ENCODE measurements at places on chromosomes 2 and 18.

DNA sequence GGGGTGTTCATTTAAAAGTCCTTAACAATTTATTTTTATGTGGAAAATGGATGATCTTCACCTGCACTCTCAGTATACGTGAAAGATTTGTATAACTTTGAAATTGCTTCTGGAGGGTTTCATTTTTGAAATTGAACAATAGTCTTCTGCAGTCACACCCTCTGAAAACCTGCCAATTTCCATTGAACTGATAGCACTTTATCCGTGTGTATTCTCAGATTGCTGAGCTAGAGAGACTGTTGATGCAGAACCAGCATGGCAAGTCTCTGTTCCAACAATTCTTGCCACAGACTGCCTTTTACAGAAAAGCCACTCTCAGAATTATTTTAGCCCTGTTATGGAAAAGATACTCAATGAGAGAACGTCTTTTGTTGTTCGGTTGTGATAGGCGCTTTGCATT lies 6.6 kb upstream of the GULP1 start:
- DNase-seq = no peak

DNA sequence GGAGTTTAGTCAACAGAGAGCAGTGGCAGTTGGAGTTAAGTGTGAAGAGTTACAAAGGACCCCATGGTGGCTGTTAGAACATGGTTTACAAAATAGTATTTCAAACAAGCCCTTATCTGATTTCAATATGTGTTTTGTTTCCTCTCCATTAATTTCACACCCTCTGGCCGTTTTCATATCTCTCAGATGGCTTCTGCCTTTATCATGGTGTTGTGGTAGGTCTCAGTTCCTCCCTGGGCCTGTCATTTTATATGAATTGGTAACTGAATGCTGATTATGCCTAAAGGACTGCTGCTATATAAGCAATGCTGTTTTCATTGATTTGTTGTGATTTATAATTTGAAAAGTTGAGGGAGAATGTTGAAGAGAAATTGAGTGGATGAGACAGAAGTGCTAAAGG lies 686.7 kb downstream of the NYAP2 start:
- DNase-seq = no peak

DNA sequence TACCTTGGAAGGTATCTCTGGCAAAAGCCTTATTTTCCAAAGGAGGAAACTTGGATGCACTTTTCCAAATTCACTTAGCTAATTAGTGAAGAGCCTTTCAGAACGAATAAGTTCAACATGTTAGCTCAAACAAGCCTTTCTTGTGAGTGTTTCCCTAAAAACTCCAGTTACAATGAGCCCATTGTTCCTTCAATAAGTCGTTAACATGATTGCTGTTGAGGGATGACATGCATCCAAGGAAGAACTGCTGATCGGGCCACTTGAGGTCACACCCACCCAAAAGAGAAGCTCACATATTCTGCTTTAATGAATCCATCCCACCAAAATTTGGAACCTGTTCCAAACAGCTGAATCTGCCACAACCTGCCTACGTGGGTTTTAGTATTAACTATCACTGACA lies 48.1 kb upstream of the SLC35G4 start:
- no peak for DNase-seq

GRCh38 chr2:176082824-176083751 lies 674 bp downstream of the EVX2 start:
- no peak for DNase-seq

Data from hematopoietic multipotent progenitor cell treated with erythropoietin and hydrocortisone succinate and interleukin-3 and kit ligand, for 17 days (in vitro differentiated cells).